ENCODE measurements at places on chromosomes 2 and 18. TPM values are rescaled to one million over a fixed set of nuclear protein-coding genes. Genes with fewer than 3 reads are reported as not detected.

PAIP2B gene
- polyA plus RNA-seq = 18.5 TPM

DNA sequence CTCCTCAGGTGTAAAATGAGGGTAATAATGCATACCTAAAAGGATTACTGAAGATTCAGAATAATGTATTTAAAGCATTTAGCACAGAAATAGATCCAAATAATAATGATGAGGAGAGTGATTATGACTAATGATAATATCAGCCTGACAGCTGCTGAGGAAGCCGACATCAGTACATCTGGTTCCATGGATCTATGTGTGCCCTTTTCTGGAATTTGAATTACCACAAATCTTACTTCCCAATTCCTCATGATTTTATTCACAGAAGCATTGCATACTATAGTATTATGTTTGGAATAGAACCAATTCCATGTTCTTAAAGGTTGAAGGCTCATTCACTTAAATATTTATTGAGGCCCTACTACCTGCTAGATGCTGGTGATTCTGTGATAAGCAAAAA is 248.9 kb upstream of the THUMPD2 start:
- DNase-seq = no peak

DNA sequence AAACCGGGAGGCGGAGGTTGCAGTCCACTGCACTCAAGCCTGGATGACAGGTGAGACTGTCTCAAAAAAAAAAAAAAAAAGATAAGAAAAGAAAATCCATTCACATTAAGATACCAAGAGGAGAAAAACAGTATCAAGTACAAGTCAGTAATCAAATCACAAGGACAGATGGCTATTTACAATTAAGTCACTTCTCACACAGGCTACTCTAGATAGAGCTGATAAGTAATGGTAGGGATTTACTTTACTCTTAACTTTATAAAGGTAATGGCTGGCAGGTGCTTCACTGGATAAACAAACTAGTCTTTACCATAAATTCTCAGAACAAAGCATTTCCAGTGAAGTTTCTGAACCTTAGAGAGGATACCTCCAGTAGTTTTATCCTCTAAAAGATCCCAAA is 11.5 kb downstream of the SF3B1 start:
- DNase-seq = no peak

FER1L5 gene
- 0.82 TPM for polyA plus RNA-seq

DNA sequence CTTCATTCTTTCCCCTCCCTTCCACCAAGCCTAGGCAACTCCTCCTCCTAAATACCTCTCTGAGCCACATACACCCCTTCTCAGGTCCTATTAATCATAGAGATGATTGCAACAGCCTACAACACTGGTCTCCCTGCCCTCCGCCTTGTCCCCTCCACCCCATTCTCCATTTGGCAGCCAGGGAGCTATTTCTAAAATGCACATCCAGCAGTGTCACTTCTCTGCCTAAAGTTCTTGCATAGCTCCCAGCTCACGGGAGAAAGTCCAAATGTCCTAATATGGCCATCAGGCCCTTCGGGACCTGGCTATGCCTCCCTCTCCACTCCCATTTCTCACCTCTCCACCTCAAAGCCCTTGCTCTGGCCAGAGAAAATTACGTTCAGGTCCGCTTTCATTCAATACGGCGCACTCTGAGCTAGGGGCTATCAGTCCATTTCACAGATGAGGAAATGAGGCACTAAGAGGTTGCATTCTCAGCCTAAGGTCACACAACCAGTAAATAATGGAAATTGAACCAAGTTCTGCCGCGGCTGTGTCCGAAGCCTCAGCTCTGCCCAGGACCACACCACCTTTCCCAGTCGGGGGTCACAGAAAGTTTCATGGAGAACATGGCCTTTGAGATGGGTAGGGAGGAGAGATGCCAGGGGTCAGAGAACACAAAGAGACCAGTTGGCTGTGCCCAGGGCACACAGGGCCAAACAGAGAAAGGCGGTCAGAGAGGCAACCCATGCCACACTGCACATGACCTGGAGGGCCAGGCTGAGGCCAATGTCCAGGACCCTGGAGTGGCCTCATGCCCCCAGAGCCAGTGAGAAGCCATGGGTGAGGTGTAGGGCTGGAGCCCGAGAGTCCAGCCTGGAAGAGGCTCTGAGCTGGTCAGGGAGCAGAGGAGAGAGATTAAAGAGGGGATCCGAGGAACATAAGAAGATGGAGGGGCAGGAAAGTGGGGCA is 72.8 kb downstream of the TNS1 start:
- DNase-seq = no peak

GRCh38 chr2:88831792-88832248 is 140.3 kb downstream of the RPIA start:
- DNase-seq = no peak

DNA sequence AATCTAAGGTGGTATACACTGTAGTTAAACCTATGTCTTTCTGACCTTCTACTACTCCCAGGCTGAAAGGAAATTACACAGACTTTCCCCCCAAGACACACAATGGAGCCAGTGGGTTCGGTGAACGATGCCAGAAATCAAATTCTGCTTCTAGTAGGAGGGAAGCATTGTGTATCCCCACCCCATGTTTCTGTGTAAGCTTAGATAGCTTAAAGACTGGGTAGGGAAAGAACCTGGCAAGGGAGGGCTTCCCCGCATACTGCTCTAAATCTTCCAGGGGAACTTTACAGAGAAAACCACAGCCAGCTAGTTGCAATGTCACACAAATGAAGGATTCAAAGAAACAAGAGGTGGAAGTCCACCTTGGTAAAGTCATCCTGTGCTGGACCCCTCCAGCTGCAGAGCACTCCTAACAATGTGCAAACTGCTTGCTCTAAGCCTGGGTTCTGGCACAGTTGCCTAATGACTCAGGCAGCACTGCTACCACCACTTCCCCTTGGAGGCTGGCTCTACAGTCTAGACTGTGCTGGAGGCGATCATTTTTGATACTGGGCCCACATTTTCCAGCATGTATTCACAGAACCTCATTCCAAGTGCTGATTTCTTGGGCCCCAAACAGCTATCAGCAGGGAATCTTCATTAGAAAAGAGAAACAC is 47.5 kb downstream of the TRIB2 start:
- DNase-seq = no peak

DNA sequence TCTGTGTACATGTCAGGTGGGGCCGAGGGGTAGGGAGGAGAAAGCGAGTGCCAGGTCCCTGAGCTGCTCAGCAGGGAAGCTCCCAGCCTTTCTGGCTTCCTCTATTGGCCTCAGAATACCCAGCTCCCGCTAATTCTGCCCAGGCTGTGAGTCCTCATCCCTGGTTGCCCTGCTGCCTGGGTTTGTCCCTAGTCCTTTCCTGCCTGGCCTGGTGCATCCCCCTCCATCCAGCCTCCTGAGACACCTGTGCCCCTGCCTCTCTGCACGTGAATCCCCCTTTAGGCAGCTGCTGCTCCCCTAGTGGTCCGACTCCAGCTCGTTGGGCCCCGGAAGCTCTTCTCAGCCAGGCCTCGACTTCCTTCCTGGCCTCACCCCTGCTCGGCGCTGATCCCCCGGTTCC is 54.6 kb downstream of the INHBB start:
- DNase-seq = no peak

GRCh38 chr2:112173646-112174319 is 35.6 kb downstream of the FBLN7 start:
- no peak for DNase-seq

DNA sequence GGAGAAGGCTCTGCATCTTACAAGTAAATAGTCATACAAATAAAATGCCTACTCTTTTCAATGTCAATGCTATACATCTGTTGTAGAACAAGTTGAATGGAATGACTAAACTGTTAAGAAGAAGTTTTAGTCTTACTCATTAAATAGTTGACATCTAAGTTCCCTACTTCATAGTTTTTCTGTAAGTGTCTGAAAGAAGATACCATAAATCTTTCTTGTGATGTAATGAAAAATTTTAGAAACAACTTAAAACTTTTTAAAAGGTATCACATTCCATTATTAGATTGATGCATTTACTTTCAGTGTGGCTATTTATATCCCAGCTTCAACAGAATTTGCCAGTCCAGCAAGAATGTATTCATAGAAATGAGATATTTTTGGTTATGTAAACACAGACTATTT is 185.2 kb upstream of the EPC2 start:
- DNase-seq = no peak

CFC1 gene
- polyA plus RNA-seq = 0.21 TPM

GRCh38 chr2:96152304-96153161 is 7.3 kb upstream of the DUSP2 start:
- DNase-seq = no peak

GRCh38 chr2:66445076-66445924 is 10.4 kb downstream of the MEIS1 start:
- DNase-seq = no peak

IL18RAP gene
- 0.29 TPM for polyA plus RNA-seq

GRCh38 chr2:66682476-66682875 is 247.6 kb downstream of the MEIS1 start:
- DNase-seq = no peak

LRRC30 gene
- polyA plus RNA-seq = 0.45 TPM

GRCh38 chr2:201194097-201194496 is 11.2 kb downstream of the CASP10 start:
- DNase-seq = no peak

FSIP2 gene
- 3.1 TPM for polyA plus RNA-seq
